ENCODE measurements at places on chromosomes 2 and 18.

GRCh38 chr2:44916291-44916690 lies 25.2 kb upstream of the SIX3 start:
- no peak for DNase-seq

DNA sequence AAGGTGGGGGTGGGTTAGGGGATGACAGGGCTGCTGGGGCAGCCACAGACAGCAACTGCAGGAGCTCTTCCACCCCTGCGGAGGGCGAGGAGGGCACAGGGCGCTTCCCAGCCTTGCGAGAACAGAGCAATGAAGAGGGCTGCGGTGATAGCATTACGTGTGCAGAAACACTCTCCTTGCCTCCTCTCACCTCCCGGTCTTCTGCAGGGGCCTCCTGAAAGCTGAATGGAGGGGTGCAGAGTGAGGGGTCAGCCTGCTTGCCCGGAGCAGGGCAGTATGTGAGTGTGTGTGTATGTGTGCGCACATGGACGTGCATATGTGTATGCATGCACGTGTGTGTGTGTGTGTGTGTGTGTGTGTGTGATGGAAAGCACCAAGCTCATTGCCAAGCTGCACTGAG lies 29.5 kb upstream of the IL1R2 start:
- no peak for DNase-seq

GRCh38 chr18:29749704-29750103 lies 1292.8 kb downstream of the DSC3 start:
- DNase-seq = no peak

DNA sequence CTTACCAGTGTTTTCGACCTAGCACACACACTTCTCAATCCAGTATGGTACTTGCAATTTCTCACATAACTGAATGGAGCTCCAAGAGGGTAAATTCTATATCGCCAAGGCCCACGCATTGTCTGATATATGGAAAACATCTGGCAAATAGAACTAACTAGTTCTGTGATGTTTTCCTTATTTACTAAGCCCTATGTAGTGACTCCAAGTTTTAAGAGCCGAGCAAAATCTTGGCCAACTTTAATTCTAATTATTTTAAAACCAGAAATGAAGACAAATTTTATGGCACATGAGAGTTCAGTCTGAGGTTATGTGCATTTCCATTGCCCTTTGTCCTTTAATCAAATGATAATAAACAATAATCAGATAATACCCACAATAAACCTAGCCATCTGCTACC lies 1119.7 kb upstream of the CNTNAP5 start:
- no peak for DNase-seq

- DNase-seq = no peak
These were observed 220.6 kb upstream of the COPS8 start for GRCh38 chr2:236865052-236865451.

- DNase-seq = no peak
These were observed 63.5 kb upstream of the RASGRP3 start for GRCh38 chr2:33412920-33413319.

DNA sequence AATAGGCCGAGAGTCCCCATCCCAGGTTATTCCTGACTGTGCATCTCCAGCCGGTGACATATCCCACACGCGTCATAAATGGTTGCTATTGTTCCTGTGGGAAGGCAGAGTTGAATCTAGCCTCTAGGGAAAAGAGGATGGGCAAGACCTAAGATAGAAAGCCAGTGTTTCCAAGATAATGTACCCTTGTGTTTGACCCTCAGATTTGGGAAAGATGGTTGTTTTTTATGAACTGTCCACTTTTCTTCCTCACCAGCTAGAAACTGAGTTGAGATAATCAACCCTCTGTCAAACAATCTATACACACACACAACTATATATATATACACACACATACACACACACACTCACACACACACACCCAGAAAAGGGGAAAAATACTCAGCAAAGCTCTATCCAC lies 131.0 kb downstream of the PRKCE start:
- no peak for DNase-seq

- no peak for DNase-seq
These were observed 440.5 kb upstream of the TCF4 start for GRCh38 chr18:56028514-56028913.

DNA sequence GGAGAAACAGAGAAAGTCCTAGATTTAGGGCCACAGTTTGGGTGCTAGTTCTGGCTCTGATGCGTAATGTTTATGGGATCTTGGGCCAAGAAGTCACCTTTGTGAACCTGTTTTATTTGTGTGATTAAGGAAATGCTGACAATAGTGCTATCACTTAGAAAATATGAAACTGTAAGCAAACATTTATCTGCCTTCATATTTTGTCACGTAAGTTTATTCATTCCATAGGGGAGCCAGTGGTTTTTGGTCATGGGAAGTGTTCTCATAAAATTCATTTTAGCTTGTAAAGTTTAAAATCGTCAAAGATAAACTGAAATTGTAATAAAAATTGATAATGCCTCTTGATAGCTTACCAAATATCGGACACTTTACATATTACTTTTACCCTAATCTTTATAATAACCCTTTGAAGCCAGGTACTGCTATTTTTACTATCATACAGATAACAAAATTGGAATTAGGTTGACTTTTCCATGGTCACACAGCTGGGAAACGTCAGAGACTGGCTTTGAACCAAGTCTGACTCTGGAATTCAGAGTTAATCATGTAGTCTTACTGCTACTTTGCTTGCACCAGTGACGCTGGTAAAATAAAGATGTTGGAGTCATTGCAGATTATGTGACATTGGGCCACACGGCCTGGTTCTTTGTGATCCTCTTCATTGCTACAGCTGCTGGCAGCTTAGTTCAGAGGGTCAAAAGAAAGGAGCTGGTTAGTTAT lies 99.7 kb downstream of the ICA1L start:
- DNase-seq = no peak

GRCh38 chr18:50619861-50620275 lies 60.0 kb downstream of the MAPK4 start:
- DNase-seq = no peak

DNA sequence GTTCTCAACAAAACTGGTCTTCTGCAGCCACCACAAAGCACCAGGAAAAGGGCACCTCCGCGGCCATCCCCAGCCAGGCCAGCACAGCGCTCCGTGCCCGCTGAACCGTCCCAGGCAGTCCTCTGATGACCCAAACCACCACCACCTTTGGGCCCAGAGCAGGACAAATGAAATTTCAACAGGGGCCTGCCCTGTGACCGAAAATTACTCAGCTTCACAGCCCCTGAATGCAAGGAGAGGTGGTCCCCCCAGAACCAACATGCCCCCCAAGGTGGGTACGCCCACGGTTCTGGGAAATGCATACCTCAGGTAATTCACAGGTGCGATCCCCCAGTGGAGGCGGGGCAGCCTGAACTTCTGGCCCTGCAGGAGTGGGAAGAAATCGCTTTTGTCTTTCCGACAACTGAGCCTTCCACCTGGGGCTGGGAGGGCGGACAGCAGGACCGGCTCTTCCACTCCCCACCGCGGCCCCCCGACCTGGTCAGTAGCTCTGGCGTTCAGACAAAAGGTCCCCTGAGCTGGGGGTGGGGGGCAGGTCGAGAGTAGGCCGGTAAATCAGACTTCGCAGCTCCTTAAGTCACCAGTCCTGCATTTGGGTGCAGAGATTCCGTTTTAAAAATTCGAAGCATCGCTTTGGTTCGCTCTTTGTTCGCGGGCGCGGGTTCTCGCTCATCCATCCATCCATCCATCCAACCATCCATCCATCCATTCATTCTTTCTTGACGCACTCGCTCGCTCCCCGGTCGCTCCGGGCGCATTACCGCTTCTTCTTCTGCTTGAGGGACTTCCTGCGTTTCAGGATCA lies 1.4 kb downstream of the ARL4C start:
- no peak for DNase-seq

DNA sequence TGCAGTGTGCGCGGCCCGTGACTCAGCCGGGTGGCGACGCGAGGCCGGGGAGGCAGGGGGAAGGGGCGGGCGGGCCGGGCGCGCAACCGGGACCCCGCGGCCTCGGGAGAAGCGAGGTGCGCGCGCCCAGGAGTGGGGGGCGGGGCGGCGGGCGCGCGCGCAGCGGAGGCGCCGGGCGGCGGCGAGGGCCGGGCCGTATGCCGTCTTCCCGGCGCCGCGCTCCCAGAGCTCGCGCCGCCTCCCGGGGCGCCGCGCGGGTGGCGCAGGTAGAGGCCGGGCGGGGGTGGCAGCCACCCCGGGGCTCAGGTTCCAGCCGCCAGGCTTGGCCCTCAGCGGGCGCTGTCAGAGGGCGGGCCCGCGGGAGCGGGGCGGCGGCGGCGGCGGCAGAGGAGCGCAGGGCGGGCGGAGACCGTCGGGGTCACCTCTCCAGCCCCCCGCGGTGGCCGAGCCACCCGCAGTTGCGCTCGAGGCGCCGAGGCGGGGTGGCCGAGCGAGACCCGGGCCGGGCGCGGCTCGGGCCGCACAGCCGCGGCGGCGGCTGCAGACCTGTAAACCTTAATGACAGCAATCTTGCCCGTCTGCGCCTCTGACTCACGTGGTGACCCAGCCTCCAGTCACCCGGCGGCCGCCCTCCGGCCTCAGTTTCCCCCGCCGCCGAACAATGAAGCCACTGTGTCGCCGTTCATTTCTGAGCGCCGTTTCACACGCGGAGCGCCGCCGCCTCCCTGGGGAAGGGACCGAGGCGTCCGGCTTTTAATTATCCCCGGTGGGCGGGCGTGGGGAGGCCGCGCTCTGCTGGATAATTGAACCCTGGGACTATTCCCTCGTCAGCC lies 25.3 kb upstream of the SMAD7 start:
- peak; percentile 40 for DNase-seq

GRCh38 chr2:73176881-73177644 lies 25.3 kb upstream of the NOTO start:
- DNase-seq = peak; percentile 81

DNA sequence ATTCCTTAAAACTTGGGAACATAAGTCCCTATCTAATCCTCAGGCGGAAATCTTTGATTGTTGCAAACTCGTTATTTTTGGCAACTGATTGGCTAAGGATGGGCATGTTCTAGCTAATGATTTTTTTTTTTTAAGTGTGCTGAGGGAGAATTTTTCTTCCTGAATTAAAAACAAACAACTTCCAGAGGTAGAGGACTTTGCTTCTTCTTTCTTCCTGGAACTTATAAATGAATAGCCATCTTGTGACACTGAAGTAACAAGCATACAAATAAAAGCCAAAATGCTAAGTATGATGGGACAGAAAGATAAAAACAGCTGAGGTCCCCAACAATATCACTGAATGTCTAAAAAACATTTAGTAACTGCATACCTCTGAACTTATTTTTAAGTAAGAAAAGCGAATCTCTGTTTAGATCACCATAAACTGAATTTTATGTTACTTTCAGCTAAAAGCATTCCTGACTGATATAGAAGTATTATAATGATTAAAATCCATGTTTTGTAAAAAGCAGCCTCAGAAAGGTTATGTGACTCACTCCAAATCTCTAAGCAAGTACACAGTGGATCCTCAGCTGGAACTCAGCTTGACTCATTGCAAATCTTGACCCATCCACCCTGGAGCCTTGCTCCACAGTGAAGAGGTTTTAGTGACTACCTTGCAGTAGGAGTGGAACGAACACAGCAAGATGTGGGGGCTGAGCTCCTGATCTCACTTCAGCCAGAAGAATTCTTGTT lies 344.4 kb downstream of the CLIP4 start:
- DNase-seq = no peak

DNA sequence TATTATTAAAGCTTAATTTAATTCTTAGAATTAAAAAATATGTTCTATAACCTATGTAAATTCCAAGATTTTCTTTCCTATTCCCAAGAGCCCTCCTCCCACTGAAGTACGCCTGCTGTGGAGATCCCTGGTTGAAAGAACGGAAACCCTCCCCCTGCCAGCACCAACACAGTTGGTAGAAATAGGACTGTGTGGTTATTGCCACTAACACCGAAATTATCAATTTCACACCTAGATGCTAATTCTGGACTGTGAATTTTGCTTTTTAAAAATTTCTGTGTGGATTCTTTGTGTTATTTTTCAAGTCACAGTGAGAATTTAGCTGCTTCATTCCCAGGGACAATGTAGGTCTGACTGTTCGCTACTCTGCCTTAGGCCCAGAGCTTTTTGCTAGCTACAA lies 305.8 kb upstream of the HNMT start:
- no peak for DNase-seq

DNA sequence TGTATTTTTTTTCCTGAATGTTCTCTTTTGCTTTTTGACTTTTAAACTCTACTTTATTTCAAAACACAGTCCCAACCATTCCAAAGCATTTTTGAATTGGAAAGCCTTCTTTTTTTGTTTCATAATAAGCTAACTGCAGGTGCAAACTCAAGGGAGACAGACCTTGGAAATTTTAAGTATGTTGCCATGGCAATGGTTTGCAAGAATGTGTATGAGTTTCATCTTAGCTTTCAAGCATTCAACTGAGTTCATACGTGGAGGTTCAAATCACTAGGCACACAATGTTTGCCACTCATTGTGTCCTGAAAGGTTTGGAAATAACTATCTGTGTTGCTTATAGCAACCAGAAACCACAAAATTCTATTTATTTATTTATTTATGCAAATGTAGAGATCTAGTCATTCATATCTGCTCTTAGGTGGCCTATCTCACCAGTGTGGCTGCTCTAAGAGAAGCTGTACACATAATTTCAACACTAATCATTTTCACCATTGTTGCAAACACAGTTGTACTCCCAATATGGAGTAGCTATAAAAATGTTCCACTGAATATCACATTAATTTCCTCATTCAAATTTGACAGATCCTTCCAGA lies 805.7 kb upstream of the FSHR start:
- no peak for DNase-seq

GRCh38 chr2:72689579-72690195 lies 136.1 kb downstream of the EXOC6B start:
- no peak for DNase-seq

DNA sequence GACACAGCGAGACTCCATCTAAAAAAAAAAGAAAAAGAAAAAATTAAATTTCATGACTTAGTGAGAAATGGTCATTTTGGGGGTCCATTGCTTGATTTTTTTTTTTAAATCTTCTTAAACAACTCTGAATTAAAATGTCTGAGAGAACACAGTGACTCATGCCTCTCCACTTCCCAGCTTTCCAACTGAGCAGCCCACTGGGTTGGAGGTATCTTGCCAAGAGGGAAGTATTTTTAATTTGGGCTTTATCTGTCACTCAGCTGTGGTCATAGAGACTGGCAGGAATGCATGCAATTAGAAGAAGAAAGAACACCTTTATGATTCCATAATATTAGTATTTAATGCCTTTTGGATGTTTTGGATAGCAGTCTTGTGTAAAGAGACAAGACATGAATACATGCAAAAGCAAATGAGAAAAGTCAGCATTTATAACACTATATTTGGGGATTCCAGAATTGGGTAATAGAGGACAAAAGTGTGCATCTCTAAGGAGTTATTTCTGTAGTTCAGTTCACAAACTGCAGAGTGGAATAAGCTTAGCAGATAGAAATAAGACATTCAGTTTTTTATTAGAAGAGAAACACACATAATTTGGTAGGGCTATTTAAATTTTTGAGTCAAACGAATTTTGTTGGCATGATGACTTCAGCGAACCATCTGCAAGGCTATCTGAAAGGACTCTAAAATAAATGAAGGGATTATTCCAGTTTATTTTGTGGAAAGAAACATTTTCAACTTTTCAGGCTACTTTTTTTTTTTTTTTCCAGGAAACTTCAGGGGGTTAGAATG lies 254.8 kb downstream of the TGIF1 start:
- DNase-seq = no peak
